SK-N-SH (cell line): ENCODE measurements at places on chromosomes 1 and 21. TPM values are rescaled to one million over a fixed set of nuclear protein-coding genes. Genes with fewer than 3 reads are reported as not detected.

Gene LMOD1
- polyA plus RNA-seq, result 2.7 and 4.9 TPM in 2 replicates

Gene TTC22
- not detected in 2 replicates for polyA plus RNA-seq

Gene ACKR1
- 0.02 TPM in 1 of 2 replicates, not detected in the other for polyA plus RNA-seq

Gene HAO2
- polyA plus RNA-seq, result not detected in 2 replicates

Gene SUCO
- 5.4 and 7.6 TPM in 2 replicates for polyA plus RNA-seq

GRCh38 chr1:30140566-30140965 lies 582.8 kb downstream of the MATN1 start:
- no peak for DNase-seq

GRCh38 chr1:192907545-192908243 lies 98.9 kb downstream of the RGS2 start:
- no peak for DNase-seq

- no peak for DNase-seq
Measured at GRCh38 chr1:179298952-179299351, 5.4 kb downstream of the SOAT1 start.

DNA sequence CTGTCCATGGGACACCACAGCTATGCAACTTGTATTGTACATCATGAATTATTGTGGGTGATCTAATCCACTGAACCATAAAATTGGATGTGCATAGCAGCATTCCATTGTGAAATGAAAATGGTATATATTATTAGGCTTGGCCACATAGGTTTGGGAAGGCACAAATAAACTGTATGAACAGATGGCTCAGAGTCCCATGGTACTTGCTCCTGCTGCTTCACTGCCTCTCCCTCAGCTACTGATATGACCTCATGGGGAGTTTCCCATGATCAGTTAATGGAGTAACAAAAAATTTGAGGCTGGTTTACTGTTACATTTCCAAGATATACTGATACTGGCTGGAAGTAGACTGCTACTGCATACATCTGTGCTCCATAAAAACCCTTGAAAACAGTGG lies 152.7 kb upstream of the NEGR1 start:
- DNase-seq, result no peak

DNA sequence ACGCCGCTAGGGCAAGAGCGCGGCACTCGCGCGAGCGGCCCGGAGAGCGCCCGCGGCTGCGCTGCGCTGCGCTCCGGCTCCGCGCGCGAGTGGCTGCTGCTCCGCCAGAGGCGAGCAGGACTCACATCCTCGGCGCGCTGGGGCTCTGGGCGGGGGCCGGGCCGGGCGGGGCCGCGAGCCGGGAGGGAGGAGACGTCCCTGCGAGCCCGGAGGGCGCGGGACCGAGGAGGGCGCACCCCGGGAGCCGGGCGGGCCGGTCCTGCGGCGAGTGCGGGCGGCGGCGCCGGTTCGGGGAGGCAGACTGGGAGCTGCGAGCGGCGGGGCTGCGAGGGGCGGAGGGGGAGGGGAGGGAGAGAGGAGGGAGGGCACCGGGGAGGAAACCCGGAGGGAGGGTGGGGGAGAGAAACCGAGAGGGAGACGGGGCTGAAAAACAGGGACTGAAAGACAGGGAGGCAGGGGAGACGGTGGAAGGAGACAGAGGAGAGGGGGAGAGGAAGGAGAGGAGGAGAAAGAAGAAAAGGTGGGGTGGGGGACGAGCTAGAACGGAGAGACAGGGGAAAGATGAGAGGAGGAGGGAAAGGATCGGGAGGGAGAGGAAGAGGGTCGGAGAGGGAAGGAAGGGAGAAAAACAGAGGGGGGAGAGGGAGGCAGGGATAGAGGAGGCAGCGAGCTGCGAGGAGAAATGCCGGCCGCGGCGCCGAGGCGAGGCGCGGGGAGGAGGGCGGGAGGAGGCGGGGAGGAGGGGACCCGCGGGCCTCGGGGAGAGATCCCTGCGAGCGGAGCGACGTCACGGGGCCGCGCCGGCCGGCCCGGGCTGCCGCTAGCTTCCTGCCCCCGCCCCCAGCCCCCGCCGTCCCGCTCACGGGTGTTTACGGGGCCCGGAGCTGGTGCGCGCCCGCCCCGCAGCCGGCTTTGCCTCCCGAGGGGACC lies at the start of gene CAMK2N1:
Gene CAMK2N1 (minus strand): TSS at position 684 of the 930 bp plus-strand sequence. CDS start 831 bp downstream, outside the sequence.
- DNase-seq, result peak; percentile 89

- DNase-seq, result peak; percentile 43
Measured at GRCh38 chr1:109312978-109313775, 6.4 kb upstream of the MYBPHL start.

GRCh38 chr1:34270181-34270580 lies 93.5 kb downstream of the C1orf94 start:
- DNase-seq, result no peak

GRCh38 chr1:79633456-79633855 lies 626.9 kb upstream of the ADGRL4 start:
- DNase-seq, result no peak

GRCh38 chr1:163608979-163609378 lies 287.2 kb downstream of the NUF2 start:
- DNase-seq, result no peak
